Cardiac fibroblast (primary cell): ENCODE measurements at places on chromosomes 1 and 21.
A peak's percentile ranks its signal among the peaks of the same experiment; 100 is the strongest.

- no peak for DNase-seq
Measured at GRCh38 chr1:233844692-233845091, 59.8 kb upstream of the SLC35F3 start.

DNA sequence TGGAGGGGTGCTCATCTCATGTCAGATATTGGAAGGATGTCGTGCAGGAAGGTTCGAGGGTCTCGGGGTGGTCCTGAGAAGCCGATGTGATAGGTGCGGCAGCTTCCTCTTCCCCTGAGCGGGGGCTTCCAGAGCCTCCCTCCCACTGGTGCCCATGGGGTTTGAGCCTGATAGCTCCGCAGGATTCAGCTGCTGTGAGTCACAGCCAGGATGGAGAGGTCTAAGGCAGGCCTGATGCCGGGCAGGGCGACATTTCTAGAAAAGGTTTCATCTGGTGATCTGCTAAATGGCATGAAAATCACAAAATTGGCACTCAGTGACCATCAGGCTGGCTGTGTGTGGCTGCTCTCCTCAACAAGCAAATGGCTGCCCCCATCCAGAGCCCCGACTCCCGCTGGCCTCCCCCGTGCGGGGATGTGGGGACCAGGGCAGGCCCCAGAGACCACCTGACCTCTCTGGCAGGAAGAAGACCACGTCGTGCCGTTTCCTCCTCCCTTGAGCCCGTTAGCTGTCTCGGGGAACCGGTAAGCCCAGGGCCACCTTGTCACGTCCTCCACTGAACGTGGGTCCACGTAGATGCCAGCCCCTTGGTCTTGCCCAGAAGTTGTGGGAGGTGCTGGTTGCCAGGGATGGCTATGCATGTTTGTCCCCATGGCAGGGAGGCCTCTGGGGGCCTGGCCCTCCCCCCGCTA lies 66.1 kb downstream of the SKI start:
- peak; percentile 55 for DNase-seq

GRCh38 chr1:201176940-201177339 lies 13.7 kb upstream of the IGFN1 start:
- DNase-seq = no peak

DNA sequence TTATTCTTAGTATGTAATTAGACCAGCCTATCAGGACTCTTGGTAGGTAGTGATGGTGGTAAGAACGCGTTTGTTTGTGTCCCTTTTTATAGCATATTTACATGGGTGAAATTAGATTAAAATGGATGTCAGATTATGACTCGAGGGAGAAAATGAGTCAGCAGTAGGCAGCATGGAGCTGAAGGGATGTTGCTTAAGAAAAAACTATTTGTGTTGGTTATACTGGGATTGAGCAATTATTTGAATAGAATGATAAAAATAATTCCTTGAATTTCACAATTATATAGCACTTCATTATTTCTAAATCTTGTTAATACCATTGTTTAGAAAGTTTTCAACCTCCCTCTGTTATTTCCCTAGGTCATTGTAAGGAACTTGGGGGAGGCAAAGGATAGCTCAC lies 348.8 kb downstream of the RYR2 start:
- DNase-seq = peak; percentile 67

GRCh38 chr1:230293390-230293700 lies 132.8 kb downstream of the PGBD5 start:
- DNase-seq = no peak

DNA sequence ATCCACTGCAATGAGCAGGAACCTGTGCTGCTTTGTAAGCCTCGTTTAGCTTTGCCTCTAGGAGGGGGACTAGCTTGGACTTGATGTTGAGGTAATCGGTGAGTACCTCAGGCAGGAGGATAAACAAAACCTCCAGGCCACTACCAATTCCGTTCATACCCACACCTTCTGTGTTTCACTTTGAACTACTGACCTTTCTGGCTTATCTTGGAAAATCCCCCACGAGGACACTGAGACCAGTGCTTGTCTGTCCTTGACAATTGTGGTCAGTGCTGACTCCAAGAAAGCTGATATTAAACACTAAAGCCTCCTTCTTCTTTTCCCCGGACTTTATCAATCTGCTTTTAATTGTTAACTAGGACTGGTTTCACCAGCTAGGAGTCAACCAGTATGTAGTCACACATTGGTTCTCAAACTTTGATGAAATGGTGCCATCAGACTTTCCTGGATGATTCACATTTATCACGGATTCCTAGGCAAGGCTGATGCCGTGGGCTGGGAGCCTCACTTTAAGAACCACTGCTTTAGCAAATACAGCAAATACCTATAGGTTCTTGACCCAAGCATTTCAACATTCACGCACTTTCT lies 52.7 kb downstream of the TGFB2 start:
- DNase-seq = peak; percentile 37

GRCh38 chr21:14480411-14481031 lies 65.6 kb downstream of the SAMSN1 start:
- DNase-seq = peak; percentile 3

DNA sequence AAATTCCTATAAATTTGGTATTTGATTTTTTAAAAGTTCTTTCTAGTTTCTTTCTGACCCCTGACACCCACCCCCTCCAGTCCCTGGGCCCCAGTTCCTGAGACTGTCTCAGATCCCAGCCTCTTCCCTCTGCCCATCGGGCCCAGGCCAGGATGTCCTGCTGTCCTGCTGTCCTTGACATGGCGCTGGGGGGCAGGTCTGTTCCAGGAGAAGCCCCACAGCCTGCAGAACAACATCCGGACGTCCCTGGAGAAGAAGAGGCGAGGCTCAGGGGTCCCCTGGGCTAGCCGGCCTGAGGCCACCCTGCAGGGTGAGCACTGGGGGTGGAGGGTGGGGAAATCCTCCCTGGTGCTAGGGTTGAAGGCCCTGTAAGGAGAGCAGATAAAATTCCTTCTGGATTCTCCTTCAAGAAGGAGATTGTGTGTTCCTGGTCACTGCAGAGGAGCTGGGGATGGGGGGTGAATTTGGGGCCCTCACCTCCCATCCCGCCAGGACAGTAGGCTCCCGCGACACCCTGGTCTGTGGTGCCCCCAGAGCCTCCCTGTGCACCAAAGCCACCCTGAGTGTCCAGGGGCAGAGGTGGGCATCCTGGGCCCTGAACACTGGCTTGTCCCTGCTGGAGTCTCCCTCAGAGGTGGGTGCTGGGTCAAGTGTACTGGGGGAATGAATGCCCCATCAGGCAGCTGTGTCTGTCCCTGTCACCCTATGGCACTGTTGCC lies 45.0 kb downstream of the DISP3 start:
- no peak for DNase-seq

DNA sequence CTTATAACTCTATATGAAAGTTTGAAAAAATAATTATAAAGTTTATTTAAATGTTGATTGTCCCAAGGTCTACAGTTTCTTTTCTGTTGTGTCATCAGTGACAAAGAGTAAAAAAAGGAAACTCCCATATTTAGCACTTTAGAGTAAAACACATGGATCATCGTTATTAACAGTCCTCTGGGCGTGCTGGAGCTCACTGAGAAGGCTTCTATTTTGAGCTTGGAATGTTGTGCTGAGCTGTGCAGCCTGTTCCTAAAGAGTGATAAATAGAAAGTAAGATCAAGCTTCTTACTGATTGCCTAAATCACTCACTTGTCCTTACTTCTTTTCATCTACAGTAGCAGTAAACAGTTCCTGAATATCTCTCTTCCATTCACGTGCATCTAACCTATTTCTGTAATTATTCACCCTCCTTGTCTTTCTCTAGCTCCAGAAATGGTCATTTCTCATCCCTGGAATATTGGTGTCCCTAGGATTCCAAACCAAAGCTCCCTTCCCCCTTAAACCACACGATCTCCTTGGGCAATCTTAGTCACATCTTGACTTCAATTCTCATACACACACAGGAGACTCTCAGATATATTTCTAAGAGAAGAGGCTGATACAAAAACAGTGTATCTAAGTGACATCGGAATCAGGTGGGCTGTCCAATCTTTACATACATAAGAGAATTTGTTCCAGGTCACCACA lies 11.9 kb downstream of the GBP5 start:
- DNase-seq = no peak

GRCh38 chr1:229370601-229371021 lies 27.8 kb upstream of the CCSAP start:
- no peak for DNase-seq

GRCh38 chr1:187336441-187337168 lies 507.9 kb downstream of the PLA2G4A start:
- no peak for DNase-seq

DNA sequence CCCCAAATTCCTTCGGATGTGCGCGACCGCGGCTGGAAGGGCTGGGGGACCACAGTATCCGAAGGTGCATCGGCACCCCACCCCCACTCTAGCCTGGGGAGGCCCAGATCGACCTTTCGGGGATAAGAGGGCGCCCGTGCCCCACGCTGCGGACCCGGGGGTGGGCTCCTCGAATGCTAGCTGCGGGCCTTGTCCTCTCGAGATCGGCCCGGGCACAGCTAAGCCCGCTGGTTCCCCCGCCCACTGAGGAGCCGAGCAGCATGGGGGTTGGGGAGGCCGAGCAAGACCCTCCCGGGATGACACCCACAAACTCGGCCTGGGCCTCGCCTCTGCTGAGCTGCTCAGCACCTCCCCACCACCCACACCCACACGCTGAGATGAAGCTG lies 653 bp upstream of the IFFO2 start:
- DNase-seq = no peak

DNA sequence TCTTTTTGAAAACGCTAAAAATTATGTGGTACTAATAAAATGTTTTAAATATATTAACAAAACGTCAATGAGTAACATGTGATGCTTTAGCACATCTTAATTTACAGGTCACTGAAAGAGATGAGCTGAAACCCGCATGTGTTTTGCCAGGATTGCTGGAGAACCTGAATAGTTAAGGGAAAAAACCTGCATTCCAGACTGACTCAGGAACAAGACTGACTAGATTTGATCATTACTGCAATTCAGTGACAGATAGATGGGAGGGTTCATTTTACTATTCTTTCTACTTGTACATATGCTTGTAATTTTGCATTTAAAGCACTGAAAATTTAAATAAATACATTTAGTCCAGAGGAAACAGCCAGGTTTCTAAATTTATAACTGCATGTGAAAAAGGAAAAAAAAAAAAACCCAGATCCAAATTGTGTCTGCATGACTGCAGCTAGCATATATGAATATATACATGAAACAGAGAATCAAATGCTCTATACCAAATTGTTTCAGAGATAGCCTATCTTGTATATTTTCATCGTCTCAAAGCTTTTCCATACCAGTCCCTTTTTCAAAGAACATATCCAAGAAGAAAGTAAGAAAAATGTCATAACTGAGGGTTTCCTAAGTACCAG lies 71.7 kb downstream of the APP start:
- no peak for DNase-seq

- DNase-seq = no peak
Measured at GRCh38 chr21:42555756-42556438, 42.2 kb downstream of the SLC37A1 start.

DNA sequence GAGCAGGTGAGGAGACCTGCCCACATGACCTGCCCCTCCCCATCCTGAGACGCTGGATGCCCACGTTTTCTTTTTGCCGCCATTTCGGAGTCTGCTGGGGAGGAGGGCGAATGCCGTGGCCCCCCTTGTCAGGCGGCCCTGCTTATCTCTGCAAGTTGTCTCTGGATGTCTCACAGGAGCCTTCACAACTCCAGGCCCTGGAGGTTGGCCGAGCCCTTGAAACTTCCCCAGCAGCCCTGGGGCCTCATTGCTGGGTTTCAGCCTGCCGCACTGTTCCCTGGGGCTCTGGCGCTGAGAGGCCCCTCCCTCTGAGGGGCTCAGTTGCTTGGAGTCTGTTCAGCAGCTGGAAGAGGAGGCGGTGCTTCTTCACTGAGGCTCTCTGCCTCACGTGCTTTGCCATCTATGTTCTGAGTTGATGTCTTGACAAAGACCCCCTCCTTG lies 29.8 kb upstream of the ZBTB21 start:
- peak; percentile 71 for DNase-seq

GRCh38 chr1:42379794-42380585 lies 602 bp upstream of the RIMKLA start:
- DNase-seq = peak; percentile 17

DNA sequence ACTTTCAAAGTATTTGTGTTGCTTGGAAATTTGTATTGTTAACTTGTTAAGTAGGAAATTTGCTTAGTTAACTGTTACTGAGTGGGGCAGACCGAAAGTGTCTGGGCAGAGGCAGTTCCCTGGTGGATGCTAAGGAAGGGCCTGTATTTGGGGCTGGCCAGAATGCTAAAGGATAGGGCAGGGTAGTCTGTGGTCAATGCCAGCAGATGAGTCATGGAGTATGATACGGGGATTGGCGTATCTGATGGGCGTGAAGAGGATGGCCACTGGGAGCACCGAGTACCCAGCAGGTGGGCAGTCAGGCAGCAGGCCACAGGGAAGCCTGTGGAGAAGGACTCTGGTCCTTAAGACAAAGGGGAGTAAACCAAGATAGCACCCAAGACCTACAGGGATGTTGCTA lies 46.6 kb upstream of the SCAF4 start:
- DNase-seq = no peak

DNA sequence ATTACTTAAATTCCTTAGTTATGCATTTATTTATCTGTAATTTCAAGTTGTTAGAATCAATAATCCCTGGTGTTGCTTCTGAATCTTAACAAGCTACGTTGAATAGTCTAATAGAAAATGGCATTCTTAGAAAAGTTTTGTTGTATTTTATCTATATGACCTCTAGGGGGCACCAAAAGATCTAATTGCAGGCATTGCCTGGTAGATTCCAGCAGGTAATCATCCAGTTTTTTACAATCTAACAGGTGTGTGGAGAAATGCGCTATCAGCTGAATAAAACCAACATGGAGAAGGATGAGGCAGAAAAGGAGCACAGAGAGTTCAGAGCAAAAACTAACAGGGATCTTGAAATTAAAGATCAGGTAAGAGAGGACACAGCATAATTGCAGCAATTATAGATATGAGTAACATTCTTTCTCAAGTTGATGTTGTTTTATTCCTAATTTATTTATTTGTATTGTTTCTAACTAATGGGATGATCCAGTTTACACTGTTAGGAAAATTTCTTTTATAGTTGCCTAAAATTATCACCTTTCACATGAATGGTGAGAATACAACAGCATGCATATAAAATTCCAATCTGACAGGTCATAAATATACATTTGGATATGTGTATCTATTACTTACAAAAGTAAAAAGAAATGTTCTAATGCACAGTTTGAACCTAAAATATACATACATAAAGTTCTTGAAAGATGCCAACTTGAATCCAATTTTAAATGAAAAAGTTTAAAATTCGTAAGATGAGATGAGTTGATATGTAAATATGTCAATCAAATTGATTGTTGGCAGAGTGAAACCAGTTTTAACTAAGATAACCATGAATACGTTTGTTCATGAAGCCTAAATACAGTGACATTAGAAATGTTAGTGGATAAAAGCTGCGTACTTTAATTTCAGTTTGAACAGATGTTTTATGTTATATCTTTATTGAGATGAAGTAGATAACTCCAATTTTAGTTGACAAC lies 88.4 kb downstream of the SDCCAG8 start:
- peak; percentile 56 for DNase-seq

- no peak for DNase-seq
Measured at GRCh38 chr1:15259622-15260007, 12.6 kb downstream of the FHAD1 start.

- DNase-seq = peak; percentile 94
Measured at GRCh38 chr1:219660666-219661463, 48.0 kb upstream of the ZC3H11B start.

GRCh38 chr1:181779343-181779742 lies 282.2 kb downstream of the ZNF648 start:
- no peak for DNase-seq
